NT2/D1 (cell line): ENCODE measurements at places on chromosomes 2 and 18.

- DNase-seq: no peak
Measured at GRCh38 chr18:10124557-10124956, 210.7 kb downstream of the VAPA start.

GRCh38 chr2:112683550-112684414 is 37.0 kb upstream of the NT5DC4 start:
- DNase-seq: peak; percentile 13

DNA sequence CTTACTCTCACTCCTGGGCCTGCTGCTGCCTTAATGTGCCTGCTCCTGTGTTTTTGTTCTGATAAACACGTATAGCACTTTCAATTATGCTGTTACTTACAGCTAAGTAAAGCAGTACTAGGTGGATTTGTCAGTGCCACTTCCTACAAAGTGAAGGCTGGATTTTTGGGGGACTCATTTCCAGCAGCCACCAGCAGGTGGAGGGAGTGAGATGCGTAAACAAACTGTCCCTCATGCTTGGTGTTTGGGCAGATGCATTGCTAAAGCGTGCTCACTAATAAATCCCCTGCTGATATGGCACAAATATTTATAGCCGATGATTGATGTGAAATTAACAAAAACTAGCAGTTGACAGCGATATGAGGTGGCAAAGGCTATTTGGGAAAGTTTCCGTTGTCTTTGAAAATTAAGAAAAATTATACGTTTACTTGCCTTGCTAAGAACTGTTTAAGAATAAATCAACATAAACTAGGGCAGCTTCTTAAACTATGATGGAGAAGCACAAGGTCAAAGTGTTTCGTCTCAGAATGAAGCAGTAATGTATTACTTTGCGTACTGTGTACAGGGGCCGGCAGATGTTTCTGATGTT is 101.7 kb downstream of the AGAP1 start:
- DNase-seq: peak; percentile 66

GRCh38 chr18:55413474-55413873 is 174.5 kb downstream of the TCF4 start:
- no peak for DNase-seq

GRCh38 chr2:156864325-156864724 is 393.2 kb upstream of the GALNT5 start:
- DNase-seq: no peak

GRCh38 chr18:7221424-7222155 is 9.3 kb upstream of the LRRC30 start:
- peak; percentile 66 for DNase-seq

- no peak for DNase-seq
Measured at GRCh38 chr2:74696829-74697228, 42.8 kb downstream of the SEMA4F start.

DNA sequence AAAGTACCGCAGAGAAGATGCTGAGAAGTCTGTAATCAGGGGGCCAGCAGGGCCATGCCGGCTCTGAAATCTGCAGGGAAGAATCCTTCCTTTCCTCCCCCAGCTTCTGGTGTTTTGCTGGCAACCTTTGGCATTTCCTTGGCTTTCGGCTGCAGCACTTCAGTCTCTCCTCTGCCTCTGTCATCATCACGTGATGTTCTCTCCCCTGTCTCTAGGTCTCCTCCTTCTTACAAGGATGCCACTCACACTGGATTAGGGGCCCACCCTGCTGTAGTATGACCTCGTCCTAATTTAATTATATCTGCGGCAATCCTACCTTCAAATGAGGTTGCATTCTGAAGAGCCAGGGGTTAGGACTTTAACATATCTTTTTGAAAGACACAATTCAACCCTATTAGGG is 13.8 kb upstream of the RAB12 start:
- DNase-seq: no peak

GRCh38 chr2:70946832-70947442 is 11.2 kb downstream of the ATP6V1B1 start:
- peak; percentile 65 for DNase-seq

GRCh38 chr2:101121174-101121573 is 30.0 kb downstream of the TBC1D8 start:
- no peak for DNase-seq
